Colonic mucosa (tissue), 4 donors: ENCODE measurements at places on chromosomes 6 and 20.

GRCh38 chr6:40520678-40521077, 66.5 kb downstream of the LRFN2 start:
- no peak for DNase-seq
- H3K4me1 ChIP-seq, result no peaks in the 10 kb centered on the region
- H3K4me3 ChIP-seq, result no peak overlapping the region
- no peaks in the 10 kb centered on the region for H3K27me3 ChIP-seq
- no peak overlapping the region for H3K27ac ChIP-seq

- H3K27me3 ChIP-seq, result no peaks in the 10 kb centered on the region
- no peak for DNase-seq
- H3K36me3 ChIP-seq, result no peaks in the 10 kb centered on the region
- no peak overlapping the region for H3K27ac ChIP-seq
- no peaks in the 10 kb centered on the region for H3K4me1 ChIP-seq
- H3K4me3 ChIP-seq, result no peak overlapping the region
Observed at GRCh38 chr6:111307275-111307858, 175.7 kb downstream of the REV3L start.

GRCh38 chr6:90795078-90795477, 208.2 kb upstream of the MAP3K7 start:
- H3K27me3 ChIP-seq, result no peaks in the 10 kb centered on the region
- no peaks in the 10 kb centered on the region for H3K4me1 ChIP-seq
- no peak overlapping the region for H3K27ac ChIP-seq
- DNase-seq, result no peak
- H3K4me3 ChIP-seq, result no peak overlapping the region

DNA sequence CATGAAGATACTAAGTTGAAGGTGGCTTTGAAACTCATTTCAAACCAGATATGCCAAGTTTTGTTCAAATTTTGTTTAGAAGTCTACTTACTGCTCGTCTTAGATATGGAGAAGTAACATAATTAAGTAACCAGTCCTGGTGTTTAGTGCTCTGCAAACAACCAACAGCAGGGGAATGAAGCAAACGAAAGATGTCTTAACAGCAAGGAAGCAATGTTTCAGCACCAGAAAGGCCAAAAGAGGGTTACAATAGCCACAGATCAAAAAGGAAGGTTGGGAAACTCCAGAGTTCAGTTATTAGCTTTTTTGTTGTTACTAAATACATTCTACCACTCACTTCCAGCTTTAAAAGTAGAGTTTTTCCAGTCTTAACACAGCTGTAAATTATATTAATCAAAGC, 45.1 kb downstream of the LHFPL5 start:
- DNase-seq, result no peak
- peaks cover 5% of the 10 kb centered on the region for H3K36me3 ChIP-seq
- no peak overlapping the region for H3K4me3 ChIP-seq
- no peak overlapping the region for H3K27ac ChIP-seq

DNA sequence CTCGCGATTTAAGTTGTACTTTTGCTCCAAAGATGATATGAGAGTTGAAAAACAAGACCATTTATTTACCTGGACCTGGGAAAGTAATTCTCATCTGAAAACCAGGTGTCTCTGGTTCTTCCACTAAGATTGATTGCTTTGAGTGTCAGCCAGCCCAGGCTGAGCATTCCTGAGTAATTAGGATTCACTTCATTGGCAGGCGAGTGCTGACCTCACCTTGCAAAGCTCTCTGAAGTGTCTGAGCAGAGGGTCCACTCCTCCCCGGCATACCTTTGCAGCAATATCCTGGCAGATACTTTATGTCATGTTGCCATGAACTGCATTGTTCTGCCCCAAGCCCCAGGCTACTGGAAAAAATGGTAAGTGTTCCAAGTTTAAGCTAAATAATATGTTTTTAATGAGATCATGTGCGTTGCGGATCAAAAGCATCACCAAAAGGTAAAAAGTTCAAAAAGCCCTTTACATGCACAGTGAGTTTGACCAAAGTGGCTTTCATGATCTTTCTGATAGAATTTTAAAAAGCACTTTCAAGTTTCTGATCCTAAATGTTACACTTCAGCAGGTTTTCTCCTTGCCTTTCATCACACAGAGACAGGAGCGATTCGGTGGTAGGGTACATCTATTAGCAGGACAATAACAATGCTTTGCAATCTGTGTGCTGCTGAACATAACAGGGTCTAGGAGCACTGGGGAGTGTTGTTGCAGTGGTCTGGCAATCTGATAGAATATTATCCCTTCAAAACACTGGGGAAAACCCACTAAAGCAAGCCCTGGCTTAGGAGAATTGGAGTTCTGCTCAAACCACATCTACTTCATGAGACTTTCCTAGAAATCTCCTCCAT, 127.8 kb upstream of the EEF1E1 start:
- H3K36me3 ChIP-seq, result no peaks in the 10 kb centered on the region
- DNase-seq, result no peak

- no peak overlapping the region for H3K4me3 ChIP-seq
- no peaks in the 10 kb centered on the region for H3K4me1 ChIP-seq
- H3K27ac ChIP-seq, result no peak overlapping the region
- H3K36me3 ChIP-seq, result no peaks in the 10 kb centered on the region
Observed at GRCh38 chr6:31265926-31266325, 6.0 kb downstream of the HLA-C start.

GRCh38 chr6:31573239-31574105, 1.4 kb downstream of the LTA start:
- no peaks in the 10 kb centered on the region for H3K27me3 ChIP-seq
- H3K36me3 ChIP-seq, result no peaks in the 10 kb centered on the region
- H3K4me3 ChIP-seq, result no peak overlapping the region
- DNase-seq, result no peak
- H3K27ac ChIP-seq, result no peak overlapping the region

- DNase-seq, result peak; percentile 74
- peak overlapping the region; percentile 75 for H3K4me3 ChIP-seq
- H3K4me1 ChIP-seq, result peaks cover 10% of the 10 kb centered on the region
- H3K27ac ChIP-seq, result peak overlapping the region; percentile 89
Observed at GRCh38 chr6:30885999-30886896, 1.9 kb downstream of the DDR1 start.

GRCh38 chr6:20399518-20399917, 2.2 kb upstream of the E2F3 start:
- no peaks in the 10 kb centered on the region for H3K4me1 ChIP-seq
- no peaks in the 10 kb centered on the region for H3K27me3 ChIP-seq
- no peak overlapping the region for H3K27ac ChIP-seq
- no peak for DNase-seq
- H3K4me3 ChIP-seq, result no peak overlapping the region

GRCh38 chr6:36053878-36054277, 26.3 kb downstream of the MAPK14 start:
- peaks cover 4% of the 10 kb centered on the region for H3K4me1 ChIP-seq
- DNase-seq, result no peak
- H3K27ac ChIP-seq, result no peak overlapping the region
- H3K36me3 ChIP-seq, result no peaks in the 10 kb centered on the region

GRCh38 chr20:2847802-2848201, 7.3 kb downstream of the VPS16 start:
- H3K4me1 ChIP-seq, result no peaks in the 10 kb centered on the region
- no peak overlapping the region for H3K4me3 ChIP-seq
- DNase-seq, result no peak
- no peaks in the 10 kb centered on the region for H3K36me3 ChIP-seq

DNA sequence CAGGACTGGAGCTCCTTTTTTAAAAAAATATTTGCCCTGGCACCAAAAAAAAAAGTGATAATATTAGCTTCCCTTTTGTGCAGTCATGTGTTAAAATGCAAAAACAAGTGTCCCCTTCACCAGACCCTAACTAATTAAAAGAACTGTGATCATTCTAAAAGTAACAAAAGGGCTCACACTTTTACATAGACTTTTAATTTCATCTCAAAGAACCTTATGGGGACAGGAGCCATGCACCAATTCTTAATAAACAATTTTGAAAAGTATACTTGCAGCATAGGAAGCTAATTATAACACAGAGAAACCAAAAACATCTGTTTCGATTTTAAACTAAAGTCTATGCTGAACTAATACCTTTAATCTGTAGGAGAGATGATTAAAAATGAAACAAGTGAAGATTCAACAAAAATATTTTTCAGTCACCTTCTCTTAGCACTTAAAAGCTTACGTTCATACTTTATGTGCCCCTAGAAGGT, 17.3 kb downstream of the STX7 start:
- H3K4me3 ChIP-seq, result no peak overlapping the region
- DNase-seq, result no peak
- H3K27me3 ChIP-seq, result no peaks in the 10 kb centered on the region

GRCh38 chr6:64890609-64891008, 816.4 kb downstream of the EYS start:
- no peaks in the 10 kb centered on the region for H3K4me1 ChIP-seq
- H3K4me3 ChIP-seq, result no peak overlapping the region
- H3K36me3 ChIP-seq, result no peaks in the 10 kb centered on the region

- H3K4me3 ChIP-seq, result no peak overlapping the region
- DNase-seq, result no peak
- no peak overlapping the region for H3K27ac ChIP-seq
- H3K36me3 ChIP-seq, result no peaks in the 10 kb centered on the region
Observed at GRCh38 chr6:152634773-152635172, 2.4 kb downstream of the SYNE1 start.

DNA sequence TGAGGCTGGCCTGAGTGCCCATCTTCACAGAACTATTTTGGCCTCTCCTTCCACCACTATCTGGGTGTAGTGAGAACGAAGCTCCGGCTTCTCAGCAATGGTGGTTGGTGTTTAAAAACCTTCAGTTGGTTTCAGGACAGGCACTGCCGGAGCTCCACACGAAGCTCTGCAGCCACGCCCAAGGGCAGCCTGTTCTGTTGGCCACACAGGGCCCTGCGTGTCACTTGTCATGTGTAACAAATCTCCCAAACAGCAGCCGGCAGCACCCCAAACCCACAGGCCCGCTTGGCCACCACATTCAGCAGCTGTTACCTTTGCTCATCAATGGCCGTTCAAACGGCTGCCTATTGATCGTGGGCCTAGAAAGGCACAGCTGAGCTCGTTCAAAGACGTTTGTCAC, 97.5 kb downstream of the ERMARD start:
- no peaks in the 10 kb centered on the region for H3K4me1 ChIP-seq
- H3K27me3 ChIP-seq, result no peaks in the 10 kb centered on the region
- no peak overlapping the region for H3K27ac ChIP-seq
- no peaks in the 10 kb centered on the region for H3K36me3 ChIP-seq
- H3K4me3 ChIP-seq, result no peak overlapping the region
- DNase-seq, result no peak

DNA sequence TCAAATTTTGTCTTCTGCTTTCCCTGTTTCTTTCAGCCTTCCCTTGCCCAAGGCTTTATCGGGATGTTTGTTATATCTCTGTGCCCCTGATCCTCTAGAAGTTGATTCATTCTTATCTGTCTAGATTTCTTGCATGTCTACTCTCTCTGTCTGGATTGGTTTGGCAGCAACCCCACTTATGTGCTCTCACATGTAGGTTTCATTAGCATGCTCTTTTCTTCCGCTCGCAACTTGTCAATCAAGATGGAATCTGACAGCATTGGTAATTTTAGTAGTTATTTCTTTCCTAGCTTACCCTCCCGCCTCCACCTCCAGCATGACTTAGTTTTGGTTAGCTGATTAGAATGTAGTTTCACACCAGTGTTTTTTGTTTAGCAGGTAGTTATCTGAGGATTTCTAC, 39.3 kb downstream of the LRRC1 start:
- no peak overlapping the region for H3K27ac ChIP-seq
- no peaks in the 10 kb centered on the region for H3K4me1 ChIP-seq
- no peak for DNase-seq
- no peaks in the 10 kb centered on the region for H3K36me3 ChIP-seq
- H3K27me3 ChIP-seq, result no peaks in the 10 kb centered on the region
- H3K4me3 ChIP-seq, result no peak overlapping the region

- DNase-seq, result no peak
- H3K36me3 ChIP-seq, result no peaks in the 10 kb centered on the region
- H3K27ac ChIP-seq, result no peak overlapping the region
- H3K4me1 ChIP-seq, result no peaks in the 10 kb centered on the region
- no peak overlapping the region for H3K4me3 ChIP-seq
- H3K27me3 ChIP-seq, result no peaks in the 10 kb centered on the region
Observed at GRCh38 chr6:166779381-166779780, 152.3 kb upstream of the RPS6KA2 start.

GRCh38 chr6:150207931-150208570, 65.2 kb downstream of the PPP1R14C start:
- H3K36me3 ChIP-seq, result no peaks in the 10 kb centered on the region
- H3K27ac ChIP-seq, result no peak overlapping the region

- no peak overlapping the region for H3K4me3 ChIP-seq
- no peaks in the 10 kb centered on the region for H3K36me3 ChIP-seq
- H3K4me1 ChIP-seq, result peaks cover 8% of the 10 kb centered on the region
- peak overlapping the region; percentile 10 for H3K27ac ChIP-seq
Observed at GRCh38 chr6:3372912-3373554, 83.8 kb downstream of the SLC22A23 start.

DNA sequence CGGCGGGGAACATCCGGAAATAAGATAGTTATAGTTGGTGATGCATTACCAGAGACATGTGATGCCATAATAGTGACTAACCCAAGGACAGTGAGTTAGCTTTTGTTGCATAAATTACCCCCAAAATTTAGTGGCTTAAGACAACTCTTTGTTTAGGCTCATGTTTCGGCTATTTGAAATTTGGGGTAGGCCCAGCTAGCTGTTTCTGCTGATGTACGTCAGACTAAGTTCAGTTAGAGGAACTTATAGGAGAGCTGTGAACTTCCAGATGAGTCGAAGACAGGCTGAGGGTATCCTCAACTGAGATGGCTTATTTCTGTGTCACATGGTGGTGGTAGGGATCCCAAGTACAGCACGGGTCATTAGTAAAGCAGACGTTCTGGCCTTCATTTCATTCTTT, 366.5 kb downstream of the PLCB1 start:
- DNase-seq, result no peak
- H3K36me3 ChIP-seq, result no peaks in the 10 kb centered on the region
- no peak overlapping the region for H3K27ac ChIP-seq
- H3K4me3 ChIP-seq, result no peak overlapping the region
- no peaks in the 10 kb centered on the region for H3K27me3 ChIP-seq

DNA sequence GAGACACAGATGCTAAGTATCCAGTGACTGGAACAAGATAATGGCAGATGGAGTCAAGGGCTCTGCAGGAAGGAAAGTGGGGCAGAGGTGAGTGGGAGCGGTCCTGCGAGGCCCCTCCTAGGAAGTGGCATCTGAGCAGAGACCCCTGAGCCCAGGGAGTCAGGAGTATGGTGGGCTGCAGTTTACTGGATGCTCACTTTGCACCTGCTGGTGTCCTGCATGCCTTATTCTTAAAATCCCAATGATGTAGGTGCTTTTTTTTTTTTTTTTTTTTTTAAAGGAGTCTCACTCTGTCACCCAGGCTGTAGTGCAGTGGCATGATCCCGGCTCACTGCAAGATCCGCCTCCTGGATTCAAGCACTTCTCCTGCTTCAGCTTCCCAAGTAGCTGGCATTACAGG, 5.6 kb downstream of the CEBPB start:
- no peaks in the 10 kb centered on the region for H3K36me3 ChIP-seq
- no peaks in the 10 kb centered on the region for H3K4me1 ChIP-seq
- H3K4me3 ChIP-seq, result no peak overlapping the region
